ENCODE measurements at places on chromosomes 12 and 14.

DNA sequence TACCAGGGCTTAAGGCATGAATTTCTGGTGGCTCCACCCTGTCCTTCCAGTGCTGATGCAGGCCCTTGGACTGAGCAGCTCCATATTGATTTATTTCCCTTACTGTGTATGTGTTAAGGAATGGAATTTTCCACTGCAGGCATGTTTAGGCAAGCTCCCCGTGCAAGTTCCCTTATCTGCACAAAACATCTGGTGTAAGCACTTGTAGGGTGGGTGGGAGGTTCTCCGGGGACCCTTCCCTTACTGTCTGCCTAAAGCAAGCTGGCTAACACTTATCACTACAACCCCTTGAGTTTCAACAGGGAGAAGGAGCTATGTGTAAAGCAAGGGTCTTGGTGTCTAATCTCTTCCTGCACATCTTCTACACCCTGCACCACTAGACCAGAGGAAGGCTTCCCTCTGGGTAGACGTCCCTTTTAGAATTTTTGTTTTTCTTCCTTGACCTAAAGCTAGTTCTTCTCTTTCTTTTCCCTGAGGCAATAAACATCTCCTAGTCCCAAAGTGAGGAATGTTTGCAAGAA lies 22.0 kb upstream of the DRAM1 start:
- no peak for DNase-seq

GRCh38 chr12:109553906-109554500 lies 19.3 kb downstream of the MMAB start:
- DNase-seq, result no peak

DNA sequence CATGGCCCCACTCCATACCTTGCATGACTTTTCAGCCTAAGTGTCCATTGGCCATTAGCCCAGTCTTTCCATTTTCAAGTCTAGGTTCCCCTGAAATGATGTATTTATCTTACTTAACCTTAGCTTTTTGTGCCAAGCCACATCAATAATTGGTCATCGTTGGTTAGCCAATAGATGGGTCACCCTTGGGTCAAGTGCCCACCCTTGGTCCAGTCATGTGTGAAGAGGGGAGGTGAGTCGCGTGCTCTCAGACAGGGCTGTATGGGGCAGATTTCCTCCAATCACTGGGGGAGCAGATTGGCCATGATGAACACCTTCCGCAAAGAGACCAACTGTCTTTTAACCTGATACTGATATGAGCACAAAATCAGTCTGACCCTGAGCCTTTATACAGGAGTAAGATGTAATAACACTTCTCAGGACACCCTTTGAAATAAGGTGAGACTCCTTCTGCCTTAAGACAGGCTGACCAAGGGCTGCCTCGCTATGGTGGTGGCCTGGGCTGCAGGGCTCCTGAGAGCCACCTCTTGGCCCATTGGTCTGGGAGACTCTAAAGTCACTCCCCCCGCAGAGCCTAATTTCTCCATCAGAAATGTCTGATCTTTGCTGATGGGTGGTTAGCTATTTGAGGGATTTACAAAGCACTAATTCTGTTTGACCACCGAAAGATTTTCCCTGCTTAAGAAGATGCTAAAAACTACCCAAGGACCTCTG lies 143.2 kb downstream of the ZFP36L1 start:
- no peak for DNase-seq

- no peak for DNase-seq
Observed at GRCh38 chr14:72649603-72650227, 244.2 kb downstream of the DPF3 start.

- DNase-seq, result peak; percentile 48
Observed at GRCh38 chr12:19440019-19440858, 947 bp downstream of the AEBP2 start.

DNA sequence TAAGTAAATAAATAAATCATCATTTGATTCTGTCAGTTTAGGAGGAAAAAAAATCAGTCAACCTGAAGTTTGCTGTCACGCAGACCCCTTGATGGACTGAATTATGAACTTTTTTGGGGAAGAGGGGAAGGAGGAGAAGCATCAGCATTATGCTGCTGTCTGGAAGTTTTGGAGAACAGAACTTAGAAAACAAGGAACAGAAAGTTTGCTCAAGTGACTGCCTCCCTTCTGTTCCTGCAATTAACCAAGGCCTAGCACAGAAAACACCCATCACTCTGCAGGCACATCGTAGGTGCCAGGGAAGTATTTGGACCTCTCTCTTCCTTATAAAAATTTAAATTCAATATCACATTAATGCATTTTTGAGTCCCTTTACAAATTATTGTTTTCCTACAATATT lies 283.8 kb downstream of the VRK1 start:
- no peak for DNase-seq

GRCh38 chr12:1519642-1520041 lies 74.7 kb downstream of the FBXL14 start:
- no peak for DNase-seq

DNA sequence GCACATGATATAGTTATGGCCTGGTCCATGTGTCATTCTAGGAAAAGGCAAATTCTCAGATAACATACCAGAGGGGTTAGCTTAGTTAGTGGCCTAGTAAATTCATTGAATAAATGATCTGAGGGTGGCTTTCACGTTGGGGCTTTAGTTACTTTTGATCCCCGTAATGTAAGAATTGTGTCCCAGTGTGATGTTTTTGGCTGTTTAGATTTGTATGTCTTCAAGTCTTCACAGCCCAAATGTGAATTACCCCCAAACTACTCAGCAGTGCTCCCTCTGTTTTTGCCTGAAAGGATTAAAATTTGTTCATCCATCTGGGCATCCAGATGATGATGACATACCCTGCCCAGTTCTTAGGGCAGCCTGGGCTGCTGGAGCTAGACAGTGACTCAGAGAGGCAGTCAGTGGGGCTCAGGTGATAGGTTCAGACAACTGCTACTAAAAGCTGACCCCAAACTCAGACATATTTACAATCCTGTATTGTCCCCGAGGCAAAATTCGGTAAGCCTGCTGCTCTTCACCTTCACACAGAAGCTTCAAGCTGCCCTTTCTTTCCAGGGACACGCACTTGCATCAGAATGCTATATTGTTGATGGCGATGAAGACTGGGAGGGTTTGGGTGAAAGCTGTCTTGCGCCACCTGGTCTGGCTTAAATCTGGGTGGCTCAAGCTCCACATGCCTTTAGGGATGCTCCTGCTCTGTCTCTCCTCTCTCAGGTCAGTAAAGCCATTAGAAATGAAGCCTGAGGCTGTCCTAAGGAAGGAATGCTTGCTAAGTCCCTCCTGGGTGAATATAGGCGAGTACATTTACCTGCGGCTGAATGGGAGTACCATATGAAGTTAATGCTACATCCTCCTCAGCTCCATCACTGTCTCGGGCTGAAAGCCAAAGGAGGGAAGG lies 10.3 kb downstream of the GPRC5D start:
- no peak for DNase-seq

DNA sequence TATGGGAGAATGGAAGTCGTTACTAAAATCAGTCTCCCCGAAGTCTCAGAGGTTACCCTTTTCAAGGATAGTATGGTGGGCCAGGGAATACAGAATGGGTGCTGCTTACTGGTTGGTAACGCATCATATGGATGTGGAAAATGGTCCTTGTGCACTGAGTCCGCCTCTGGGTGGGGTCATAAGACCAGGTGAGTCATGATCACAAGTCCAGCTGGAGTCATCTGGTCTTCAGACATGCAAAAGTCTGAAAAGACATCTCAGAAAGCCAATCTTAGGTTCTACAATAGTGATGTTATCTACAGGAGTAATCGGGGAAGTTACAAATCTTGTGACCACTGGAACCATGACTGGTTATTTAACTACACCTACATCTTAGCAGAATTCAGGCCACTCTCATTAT lies 71.9 kb upstream of the TCL1B start:
- no peak for DNase-seq

DNA sequence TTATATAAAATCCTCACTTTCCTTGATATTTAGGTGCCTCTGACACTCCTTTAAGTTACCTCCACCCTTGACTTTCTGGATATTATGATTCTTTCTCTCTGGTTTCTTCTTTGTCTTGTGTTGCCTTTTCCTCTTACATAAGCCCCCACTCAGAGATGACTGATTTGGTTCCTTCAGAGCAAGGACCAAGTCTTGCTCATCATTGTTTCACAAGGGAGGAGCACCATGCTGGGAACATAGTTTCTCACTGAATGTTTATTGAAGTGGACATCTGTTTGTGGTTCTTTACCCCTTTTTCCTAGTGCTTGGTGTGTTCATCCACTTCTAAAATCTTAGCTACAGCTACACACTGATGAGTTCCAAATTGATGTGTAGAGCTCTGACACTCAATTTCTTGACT lies 161.3 kb upstream of the PTPRQ start:
- no peak for DNase-seq

- no peak for DNase-seq
Observed at GRCh38 chr14:41986083-41986645, 379.5 kb downstream of the LRFN5 start.

DNA sequence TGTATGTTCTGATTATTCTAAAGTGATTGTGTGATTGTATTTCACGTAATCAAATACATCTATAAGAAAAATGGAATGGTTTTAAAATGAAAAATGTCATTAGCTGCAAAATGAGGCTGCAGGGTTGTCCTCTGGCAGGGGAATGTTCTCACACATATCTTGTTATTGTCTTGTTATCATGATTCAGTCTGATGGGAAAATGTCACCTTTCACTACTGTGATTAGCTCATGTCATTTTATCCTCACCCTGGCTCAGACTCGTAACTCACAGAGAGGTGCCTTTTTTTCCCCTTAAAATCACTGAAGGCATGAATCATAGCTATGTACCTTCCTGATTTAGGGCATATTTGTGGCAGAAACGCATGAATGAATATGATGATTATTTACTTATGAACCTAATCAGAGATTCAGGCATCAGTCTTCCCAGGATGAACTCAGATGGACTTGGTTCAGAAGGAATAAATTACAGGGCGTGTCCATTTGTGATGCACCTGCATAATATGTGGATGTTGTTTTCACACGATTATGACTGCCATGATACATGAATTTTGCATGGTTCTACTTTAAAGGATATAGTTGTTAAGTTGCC lies 1339.2 kb downstream of the AACS start:
- no peak for DNase-seq

DNA sequence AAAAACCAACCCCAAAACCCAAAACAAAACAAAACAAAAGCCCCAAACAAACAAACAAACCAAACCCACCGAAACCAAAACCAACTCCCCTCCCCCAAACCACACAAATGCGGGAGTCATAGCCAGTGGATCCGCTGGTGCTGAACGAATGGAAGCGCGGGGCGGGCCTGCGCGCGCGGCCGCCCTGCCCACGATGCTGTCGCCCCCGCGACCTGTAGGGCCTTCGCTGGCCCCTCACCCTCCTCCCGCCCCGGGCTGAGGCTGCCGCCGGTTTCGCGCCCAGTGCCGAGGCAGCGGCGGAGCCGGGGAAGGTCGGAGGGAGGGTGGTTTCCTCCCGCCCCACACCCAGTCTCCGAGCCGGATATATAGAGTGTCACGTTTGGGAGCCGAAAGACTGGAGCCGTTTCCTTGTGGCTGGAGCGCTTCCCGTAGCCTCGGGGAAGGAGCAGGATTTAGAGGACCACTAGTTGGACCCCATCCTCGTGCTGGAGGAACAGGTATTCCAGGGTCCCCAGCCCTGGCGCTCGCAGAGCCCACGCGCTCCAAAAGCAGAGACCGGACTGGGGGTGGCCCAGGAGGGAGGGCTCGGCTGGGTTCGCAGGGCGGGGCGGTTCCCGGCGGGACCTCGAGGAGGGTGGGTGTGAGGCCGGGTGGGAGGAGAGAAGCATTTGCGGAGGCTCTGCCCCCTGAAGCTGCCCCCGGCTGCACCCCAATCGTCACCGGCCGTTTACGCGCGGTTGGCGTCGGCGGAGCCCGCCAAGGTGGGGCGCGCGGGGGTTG lies at the start of gene FAR2:
FAR2 (plus strand) TSS at position 368 of the 780 bp plus-strand sequence. CDS start 121,172 bp downstream, outside the sequence.
- peak; percentile 28 for DNase-seq

DNA sequence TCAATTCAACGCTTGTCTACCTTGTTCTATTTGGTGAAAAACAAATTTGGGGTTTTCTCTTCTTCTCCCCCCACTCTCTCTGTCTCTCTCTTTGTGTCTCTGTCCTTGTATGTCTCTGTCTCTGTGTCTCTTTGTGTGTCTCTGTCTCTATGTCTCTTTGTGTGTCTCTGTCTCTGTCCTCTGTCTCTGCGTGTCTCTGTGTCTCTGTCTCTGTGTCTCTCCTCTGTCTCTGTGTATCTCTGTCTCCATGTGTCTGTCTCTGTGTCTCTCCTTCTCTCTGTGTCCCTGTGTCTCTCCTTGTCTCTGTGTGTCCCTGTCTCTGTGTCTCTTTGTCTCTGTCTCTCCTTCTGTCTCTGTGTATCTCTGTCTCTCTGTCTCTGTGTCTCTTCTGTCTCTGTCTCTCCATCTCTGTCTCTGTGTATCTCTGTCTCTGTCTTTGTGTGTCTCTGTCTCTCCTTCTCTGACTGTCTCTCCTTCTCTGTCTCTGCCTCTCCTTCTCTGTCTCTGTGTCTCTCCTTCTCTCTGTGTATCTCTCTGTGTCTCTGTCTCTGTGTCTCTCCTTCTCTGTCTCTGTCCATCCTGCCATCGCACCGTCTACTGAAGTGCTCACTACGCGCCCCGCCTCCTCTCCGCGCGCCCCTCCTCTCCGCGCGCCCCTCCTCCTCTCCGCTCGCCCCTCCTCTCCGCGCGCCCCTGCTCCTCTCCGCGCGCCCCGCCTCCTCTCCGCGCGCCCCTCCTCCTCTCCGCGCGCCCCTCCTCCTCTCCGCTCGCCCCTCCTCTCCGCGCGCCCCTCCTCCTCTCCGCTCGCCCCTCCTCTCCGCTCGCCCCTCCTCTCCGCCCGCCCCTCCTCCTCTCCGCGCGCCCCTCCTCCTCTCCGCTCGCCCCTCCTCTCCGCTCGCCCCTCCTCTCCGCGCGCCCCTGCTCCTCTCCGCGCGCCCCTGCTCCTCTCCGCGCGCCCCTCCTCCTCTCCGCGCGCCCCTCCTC lies 12.8 kb downstream of the LRCOL1 start:
- DNase-seq, result peak; percentile 16

DNA sequence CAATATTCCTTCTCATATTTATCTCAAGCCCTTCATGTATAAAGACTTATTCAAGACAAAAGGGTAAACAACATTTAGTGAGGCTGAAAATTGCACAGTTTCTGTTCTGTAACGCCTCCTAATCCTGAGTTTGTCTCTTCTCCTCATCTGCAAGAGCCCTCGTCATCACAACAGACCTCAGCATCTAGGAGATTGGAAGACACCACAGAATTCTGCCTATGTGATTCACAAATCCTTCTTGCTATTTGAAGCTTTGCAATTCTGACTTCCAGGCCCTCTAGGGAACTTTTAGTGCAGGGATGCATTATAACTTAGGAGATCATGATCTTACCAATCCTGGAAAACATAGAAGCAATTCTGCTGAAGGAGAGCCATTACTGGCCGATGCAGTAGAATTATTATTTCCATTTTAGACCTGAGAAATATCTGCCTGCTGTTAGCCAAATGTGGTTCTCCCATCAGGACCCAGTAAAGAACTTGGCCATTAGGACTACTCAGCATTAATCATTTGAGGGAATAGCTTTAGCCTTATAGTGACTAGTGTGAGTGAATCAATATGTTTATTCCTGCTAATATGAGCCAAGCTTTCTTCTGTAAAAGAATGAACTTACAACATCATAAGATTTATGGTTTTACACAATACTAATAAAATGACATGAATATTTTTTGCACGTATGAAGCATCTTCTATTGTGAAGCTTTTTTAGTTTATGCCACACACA lies 119.5 kb downstream of the ANO4 start:
- DNase-seq, result no peak

Measured in activated CD4-positive, alpha-beta T cell treated with anti-CD3 and anti-CD28 coated beads, Interleukin-2, amount 50 U/mL, for 4 hours (primary cell).